ENCODE measurements at places on chromosomes 12 and 14.

- no peak for DNase-seq
These were observed 9.3 kb upstream of the ACOT6 start for GRCh38 chr14:73602994-73603393.

DNA sequence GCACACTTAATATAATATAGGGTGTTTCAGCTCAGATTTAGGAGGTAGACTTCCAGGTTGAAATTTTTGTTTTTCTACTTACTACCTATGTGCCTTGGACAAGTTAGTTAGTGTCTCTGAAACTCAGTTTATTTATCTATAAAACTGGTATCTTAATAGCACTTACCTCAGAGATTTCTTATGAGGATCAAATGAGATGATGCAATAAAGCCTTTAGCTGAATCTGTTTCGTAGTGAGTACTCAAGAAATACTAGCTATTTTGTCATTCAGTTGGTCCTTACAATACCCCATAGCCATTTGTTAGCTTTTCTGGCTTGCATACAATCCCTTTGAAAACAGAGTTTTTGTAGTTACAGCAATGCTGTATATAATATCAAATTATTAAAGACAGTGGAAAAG lies 497.0 kb downstream of the NRXN3 start:
- no peak for DNase-seq

- no peak for DNase-seq
These were observed 164.7 kb upstream of the TBX3 start for GRCh38 chr12:114848666-114849065.

- no peak for DNase-seq
These were observed 23.4 kb upstream of the BMP4 start for GRCh38 chr14:53979747-53980642.

- DNase-seq: no peak
These were observed 105.2 kb downstream of the DICER1 start for GRCh38 chr14:95052016-95052585.

DNA sequence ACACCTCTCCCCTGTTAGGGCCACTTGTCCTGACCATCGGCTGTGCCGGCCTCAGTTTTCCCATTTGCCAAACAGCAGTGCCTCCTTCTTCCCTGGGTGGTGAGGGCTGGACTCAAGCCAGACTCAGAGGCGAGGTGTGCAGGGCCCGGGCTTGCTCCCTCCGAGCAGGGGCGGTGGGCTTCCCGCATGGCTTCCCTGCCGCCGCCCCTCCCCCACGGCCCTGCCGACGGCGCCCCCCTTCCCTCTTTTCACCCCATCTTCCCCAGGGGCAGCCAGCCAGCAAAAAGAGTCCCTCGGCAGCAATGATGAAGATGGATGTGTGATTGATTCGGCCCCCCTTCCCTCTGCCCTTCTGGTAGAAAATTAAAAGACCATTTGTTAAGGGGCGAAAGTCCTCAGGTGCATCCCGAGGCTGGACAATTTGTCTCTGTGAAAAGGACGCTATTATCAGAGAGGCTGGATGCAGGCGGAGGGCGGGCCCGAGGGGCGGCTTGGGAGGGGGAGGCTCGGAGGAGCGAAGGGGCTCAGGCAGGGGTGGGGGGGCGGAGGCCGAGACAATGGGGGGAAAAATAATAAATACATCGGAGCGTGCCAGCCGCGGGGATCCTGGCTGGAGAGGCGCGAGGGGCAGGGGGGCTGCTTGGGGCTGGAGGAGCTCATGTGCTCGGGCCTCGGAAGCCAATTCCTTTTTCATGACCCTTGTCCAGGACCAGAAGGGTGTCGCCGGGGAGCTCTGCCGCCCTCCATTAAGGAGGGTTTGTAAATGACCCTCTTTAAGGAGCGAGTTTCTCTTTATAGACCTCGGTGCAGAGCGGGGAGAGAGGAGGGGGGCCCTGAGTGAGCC lies 48.0 kb upstream of the LHX5 start:
- DNase-seq: no peak

GRCh38 chr14:56474419-56475022 lies 105.1 kb upstream of the TMEM260 start:
- no peak for DNase-seq

- no peak for DNase-seq
These were observed 217.6 kb downstream of the MED13L start for GRCh38 chr12:116059904-116060303.

DNA sequence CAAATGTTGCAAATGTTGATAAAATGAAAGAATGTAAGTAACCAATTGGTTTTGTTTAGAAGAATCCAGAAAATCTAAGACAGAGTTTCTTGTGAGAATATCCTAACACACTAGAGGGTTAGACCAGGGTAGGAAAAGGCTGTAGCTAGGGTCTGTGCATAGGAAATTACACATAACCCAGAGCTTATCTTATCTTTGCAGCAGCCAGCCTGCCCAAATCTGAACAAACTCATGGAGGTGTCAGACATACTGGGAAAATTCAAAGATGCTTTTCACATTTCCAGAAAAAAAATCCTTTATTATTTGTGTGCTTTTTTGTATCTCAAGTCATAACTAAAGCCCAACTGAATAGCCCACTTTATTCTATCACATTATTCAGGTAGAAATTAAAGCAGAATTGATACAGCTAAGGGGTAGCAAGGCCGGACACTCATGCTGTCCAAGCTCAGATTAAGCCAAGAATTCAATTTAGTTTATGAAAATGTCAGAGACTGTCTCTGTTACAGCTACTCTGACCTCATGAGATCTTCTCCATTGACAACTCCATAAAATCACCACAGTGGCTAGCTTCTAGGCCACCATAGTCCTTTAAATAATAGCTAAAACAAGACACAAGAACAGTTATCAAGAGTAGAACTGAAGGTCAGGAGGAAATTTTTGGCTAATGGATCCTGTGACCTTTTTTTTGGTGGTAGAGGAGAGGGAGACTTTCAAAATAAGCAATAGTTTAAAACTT lies 169.6 kb upstream of the RASSF8 start:
- no peak for DNase-seq

DNA sequence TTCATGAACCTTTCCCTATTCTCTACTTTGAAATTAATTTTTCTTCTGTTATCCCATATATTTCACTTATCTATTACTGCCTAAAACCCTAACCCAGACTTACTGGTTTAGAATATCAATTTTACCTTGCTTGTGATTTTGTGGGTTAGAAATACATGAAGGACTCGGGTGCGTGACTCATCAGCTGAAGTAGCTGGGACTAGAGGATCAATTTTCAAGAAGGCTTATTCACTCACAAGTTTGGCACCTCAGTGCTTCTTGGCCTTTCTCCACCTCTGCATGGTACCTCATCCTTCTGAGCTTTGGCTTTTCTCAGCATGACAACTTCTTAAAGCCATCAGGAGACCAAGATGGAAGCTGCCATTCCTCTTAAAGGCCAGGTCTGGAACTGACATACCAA lies 57.8 kb downstream of the TMEM117 start:
- DNase-seq: no peak

DNA sequence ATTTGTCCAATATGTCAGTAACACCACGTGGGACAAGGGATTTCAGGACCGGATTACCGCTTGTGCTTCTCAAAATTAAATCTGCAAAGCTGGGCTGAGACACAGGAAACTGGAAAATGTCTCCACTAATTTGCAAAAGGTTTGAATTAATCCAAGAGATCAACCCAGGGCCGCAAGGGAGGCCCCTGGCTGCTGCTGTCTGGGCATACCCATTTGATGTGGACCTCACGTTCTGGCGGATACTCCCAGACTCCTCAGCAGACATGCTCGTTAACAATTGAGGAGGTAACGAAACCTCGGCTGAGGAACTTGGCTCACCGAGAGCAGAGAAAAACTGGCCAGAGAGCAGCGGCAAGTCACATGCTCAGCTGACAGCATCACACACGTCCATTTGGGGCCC lies 180.6 kb downstream of the SLC15A4 start:
- no peak for DNase-seq

GRCh38 chr12:27583057-27583797 lies 59.2 kb downstream of the PPFIBP1 start:
- no peak for DNase-seq

Measured in activated CD8-positive, alpha-beta memory T cell treated with anti-CD3 and anti-CD28 coated beads, Interleukin-2, amount 50 U/mL, for 4 hours (primary cell).